ENCODE measurements at places on chromosomes 6 and 20.

DNA sequence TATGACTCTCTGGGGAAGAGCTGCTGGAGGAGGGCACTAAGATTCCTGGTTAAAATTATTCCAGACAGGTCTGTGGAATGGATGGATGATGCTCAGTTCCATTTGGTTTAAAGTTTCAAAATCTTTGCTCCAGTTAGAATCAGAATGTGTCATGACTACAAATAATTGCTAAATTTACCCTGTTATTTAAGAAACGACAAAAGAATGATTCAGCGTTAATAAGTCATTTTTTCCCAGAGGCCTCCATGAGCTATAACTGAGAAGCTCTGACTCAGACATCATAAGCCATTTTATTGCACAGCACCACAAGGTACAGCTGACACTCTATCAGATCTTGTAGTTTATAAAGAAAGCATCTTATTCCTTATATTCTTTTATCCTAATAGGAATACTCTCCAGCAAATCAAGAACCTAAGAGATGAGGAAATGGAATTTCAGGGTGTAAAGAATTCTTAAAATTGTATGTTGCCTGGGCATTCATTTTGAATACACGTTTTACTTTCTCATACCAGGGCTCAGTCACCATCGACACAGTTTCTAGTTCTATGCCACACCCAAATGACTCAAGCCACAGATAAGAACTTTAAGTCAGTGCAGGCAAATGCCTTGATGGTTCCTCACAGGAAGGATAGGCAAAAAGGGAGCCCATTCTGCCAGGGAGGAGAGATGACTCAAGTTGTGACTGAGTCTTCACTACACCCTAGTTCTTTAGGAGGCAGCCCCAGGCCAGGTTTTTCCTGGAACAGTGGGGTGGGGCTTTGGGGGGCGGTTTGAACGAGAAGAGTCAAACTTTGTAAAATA lies 636.0 kb downstream of the MMUT start:
- ATAC-seq, result peak; percentile 59

GRCh38 chr20:25549843-25550477 lies 35.4 kb downstream of the NINL start:
- no peak for ATAC-seq

- no peak for ATAC-seq
These were observed 20.2 kb downstream of the HLA-DPA1 start for GRCh38 chr6:33053230-33053629.

DNA sequence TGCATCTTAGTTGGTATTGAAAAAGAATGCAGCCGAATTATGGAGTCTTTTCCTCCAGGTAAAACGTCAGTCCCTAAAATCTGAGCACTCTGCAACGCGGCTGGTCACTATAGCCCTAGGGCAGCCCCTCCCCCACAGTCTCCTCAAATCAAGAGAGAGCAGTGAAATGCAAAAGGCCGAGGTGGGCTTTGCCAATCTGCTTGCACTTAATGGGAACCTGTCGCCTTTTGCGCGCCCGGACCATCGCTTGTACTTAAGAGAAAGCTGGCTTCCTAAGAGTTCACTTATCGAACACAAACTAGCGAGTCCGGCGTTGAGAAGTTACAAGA lies 447 bp downstream of the MCM3 start:
- peak; percentile 1 for ATAC-seq

- no peak for ATAC-seq
These were observed 20.1 kb downstream of the HLA-DMB start for GRCh38 chr6:32920715-32921114.

- no peak for ATAC-seq
These were observed 309.7 kb downstream of the ALDH8A1 start for GRCh38 chr6:134640229-134640628.

- no peak for ATAC-seq
These were observed 33.2 kb downstream of the BANF2 start for GRCh38 chr20:17732907-17733521.

DNA sequence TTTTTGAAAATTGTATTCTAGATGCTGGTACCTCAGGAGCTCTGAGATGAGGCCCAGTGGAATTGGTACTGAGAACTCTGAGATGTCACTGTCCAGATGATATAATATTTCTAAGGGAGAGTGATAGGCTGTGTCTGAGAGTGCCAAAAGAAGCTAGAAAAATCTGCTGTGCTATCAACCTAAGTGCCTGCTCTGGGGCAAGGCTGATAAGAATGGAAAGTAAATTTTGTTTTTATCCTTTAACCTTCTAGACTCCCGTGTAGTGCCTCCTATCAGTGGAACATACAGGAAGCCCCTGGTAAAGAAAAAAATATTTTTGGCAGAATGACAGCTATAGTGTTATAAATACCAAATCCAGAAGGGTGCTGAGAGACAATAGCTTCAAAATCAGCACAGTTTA lies 348.2 kb downstream of the TFAP2B start:
- ATAC-seq, result no peak

DNA sequence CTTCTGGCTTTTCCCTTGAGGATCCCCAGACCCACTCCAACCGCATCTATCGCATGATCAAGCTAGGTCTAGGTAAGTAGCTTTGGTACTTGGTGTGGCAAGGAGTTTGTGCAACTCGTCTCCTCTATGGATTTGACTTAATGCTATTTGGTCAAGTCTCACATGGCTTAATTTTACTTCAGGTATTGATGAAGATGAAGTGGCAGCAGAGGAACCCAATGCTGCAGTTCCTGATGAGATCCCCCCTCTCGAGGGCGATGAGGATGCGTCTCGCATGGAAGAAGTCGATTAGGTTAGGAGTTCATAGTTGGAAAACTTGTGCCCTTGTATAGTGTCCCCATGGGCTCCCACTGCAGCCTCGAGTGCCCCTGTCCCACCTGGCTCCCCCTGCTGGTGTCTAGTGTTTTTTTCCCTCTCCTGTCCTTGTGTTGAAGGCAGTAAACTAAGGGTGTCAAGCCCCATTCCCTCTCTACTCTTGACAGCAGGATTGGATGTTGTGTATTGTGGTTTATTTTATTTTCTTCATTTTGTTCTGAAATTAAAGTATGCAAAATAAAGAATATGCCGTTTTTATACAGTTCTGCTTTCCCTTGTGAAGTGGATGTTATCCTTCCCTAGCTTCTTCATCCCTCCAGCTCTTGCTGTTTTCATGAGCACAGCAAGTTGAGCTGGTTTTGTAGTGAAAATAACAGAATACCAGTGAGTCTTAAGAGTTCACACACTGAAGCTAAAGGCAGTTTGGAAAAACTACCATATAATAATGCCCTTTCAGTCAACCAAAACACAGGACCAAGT lies 3.8 kb downstream of the SLC35B2 start:
- no peak for ATAC-seq

DNA sequence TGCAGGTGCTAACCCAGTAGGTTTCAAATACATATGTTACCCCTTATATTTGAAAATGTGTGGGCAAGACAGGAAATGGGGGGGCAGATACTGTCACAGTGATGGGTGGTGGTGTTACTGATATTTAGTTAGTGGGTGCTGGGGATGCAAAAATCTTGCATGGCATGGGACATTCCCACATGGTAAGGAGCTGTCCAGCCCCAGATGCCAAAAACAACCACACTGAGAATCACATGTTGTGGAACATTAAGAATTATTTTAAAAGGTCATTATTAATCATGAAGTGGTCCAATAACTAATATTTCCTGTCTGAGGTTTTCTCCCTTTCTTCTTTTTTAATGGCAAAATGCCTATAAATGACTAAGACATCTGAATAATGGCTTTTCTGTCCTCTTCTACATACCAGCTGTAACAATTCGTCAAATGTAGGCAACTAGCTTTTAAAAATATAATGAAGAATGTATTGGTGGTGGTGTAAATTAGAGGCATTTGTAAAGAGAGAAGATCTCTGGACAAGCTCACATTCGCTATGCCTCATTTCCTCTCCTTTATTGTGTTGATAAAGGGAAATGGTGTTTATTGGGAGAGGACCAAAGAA lies 57.3 kb upstream of the SLC35B3 start:
- ATAC-seq, result no peak

DNA sequence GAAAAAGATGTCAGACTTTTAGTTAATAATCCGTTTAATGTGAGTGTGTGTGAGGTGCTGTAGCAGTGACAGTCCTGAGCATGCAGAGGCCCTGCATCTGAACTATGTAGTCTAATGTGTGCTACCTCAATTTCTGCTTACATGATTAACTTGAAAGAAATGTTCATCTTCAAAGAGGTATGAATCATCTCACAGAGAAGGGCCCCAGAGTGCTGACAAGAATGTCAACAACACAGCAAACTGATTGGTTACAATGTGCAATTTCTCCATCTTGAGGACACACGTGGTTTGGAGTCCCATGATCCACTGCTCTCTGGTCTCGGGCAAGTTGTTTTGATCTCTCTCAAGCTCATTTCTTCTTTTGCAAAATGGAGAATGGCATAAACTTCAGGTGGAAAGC lies 61.7 kb upstream of the EMILIN3 start:
- no peak for ATAC-seq

DNA sequence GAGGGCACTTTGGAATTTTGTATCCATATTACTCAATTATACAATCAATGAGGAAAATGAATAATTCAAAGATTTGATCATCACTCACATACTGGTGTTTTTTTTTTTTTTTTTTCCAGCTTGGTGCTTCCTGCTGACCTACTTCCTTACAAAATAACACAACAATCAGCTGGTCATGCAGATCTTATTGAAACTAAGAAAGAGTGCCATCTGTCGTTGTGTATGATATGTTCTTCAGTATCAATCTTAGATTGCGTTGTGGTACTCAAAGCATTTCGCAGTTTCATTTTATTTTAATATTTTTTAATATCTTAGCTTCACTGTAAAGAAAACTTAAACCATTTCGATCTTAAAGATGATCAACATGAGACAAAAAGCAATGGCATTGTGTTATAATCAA lies 155.6 kb downstream of the OGFRL1 start:
- no peak for ATAC-seq

- ATAC-seq, result no peak
These were observed 69.9 kb upstream of the DDR1 start for GRCh38 chr6:30814146-30815040.

DNA sequence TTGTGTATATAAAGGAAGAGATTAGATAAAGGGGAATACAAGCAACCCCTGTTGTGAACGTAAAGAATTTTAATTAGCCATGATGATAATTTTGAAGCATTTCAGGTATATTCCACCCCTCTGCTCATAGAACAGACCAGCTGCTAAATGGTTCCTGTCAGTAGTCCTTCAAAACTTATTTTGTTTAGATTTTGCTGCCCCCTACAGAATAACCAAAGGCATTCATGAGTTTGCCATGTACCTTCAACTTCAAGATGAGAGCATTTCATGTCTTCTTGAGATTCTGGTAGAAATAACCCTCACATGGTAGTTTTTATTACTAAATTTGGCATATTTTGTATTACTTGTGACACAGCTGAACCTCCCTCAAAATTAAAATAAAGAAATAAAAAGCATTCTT lies 1586.7 kb downstream of the HACE1 start:
- no peak for ATAC-seq

GRCh38 chr20:15653396-15654207 lies 919.6 kb downstream of the KIF16B start:
- no peak for ATAC-seq

- no peak for ATAC-seq
These were observed 68.8 kb downstream of the CDH4 start for GRCh38 chr20:61320691-61321425.

Measured in motor neuron (in vitro differentiated cells).